K562 (cell line): ENCODE measurements at places on chromosomes 12 and 14.

- DNase-seq, result no peak
Observed at GRCh38 chr14:97180304-97181200, 383.4 kb downstream of the VRK1 start.

GRCh38 chr12:107590814-107591375, 94.7 kb upstream of the PWP1 start:
- no peak for DNase-seq

DNA sequence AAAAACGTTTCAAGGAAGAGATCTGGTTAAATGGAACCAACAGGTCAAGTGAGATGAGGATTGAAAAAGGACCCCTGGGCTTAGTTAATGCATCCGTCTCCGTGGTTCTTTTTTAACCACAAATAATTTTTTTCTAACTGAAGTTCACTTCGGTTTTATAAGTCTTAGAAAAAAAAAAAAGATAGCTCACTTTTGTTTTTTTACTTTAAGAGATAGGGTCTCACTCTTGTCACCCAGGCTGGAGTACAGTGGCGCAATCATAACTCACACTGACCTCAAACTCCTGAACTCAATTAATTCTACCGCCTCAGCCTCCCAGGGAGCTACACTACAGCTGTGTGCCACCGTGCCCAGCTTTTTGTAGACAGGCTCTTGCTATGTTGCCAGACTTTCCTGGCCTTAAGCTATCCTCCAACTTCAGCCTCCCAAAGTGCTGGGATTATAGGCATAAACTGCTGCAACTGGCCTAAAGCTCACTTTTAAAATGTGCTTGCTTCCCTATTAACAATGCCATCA, 11.8 kb downstream of the HNRNPC start:
- DNase-seq, result no peak

DNA sequence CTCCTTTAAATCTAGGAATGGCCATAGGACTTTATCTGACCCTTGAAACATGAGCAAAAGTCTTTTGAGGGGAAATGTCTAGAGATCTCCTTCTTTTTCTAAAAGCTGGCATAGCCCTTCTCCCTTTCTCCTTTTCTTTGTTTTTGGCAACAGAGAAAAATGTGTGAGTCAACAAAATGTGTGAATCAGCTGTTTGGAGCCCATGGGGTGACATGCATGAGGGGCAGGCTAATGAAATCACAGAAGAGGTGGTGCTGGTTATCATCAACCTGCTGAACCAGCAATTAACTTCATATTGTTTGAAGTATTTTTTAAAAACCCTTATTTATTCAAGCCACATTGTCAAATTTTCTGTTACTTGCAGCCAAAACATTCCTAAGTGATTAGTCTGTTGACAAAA, 132.3 kb downstream of the CCDC59 start:
- DNase-seq, result no peak

DNA sequence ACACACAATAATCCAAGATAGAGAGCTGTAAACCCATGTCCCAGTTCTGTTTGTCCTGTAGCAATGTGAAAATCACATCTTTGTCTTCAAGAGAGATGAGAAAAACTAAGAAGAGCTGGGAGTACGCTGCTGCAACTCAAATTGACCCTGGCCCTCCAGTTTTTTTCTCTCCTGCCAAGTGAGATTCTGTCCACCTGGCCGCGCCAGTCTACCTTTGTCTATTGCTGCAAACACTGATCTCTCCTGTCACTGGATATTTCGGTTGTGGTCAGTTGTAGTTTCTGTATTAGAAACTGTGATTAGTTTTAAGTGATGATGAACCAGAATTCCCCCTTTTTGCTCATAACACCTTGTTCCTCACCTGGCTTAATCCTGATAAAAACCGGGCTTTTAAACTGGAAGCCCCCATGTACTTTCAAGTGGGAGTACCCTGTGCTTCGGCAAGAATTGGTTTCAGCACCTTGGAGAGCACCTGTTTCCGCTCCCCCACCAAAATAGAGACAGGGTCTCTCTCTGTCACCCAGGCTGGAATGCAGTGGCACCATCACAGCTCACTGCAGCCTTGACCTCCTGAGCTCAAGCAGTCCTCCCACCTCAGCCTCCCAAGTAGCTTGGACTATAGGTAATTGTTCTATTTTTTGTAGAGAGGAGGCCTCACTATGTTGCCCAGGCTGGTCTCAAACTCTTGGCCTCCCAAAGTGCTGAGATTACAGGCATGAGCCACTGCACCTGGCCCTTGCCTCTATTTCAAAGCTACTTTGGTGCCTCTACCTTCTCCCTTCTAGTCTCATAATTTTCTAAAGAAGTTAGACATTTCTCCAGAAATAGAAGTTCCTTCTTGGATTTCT, 156.8 kb downstream of the PHETA1 start:
- DNase-seq, result peak; percentile 45

DNA sequence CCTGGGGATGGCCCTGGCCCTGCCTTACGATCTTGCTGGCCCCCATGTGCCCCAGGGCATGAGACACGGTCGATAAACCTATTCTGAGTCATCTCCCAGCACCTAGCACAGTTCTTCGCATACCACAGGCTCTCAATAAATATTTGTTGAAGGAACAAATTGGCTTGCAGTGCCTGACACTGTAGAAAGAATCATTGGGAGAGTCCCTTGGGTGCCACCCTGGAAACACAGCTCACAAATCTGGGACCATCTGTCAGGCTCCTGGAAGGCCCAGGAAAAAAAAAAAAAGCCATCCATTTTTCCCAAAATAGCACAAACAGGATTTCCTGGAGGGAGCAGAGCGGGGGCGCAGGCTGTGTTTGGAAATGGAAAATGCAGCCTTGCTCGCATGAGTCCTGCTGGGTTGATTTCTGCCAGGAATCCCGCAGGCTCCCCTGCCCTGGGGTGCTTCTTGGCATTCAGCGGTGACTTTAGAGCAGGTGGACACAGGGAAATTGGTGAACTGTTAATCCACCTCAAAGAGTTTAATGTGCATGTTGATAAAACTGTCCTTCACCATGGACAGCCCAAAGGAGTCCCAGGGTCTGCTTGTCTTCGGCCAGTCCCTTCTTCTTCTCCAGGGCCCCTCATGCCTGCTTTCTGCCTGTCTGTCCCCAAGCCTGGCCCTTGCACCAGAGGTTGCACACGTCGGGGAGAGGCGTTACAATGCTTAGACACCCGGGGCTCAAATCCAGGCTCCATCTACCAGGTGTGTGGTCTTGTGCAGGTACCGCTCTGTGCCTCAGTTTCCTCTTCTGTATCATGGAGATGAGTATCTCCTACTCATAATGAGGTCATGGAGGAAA, 106.1 kb upstream of the RFLNA start:
- DNase-seq, result no peak

DNA sequence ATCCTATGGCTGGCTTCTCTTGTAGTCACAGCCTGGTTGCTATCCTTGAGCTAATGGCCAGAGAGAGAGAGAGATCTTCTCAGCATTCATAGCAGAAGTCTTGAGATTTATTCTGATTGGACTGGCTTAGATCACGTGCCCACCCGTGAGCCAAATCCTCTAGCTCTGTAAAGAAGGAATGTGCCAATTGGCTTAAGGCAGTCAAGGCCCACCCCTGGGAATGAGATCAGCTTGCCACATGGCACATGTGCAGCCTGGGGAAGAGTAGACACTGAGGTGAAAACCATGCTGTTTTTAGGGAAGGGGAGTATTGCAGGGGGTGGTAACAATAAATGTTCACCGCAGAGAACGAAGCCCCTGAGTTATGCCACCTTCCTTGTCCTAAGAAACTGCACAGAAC, 36.3 kb downstream of the PLEKHG7 start:
- DNase-seq, result no peak

- no peak for DNase-seq
Observed at GRCh38 chr12:68100241-68100640, 59.3 kb downstream of the IFNG start.

- DNase-seq, result no peak
Observed at GRCh38 chr12:31021809-31022494, 51.7 kb upstream of the DDX11 start.
